ENCODE measurements at places on chromosomes 3 and 15. TPM values are rescaled to one million over a fixed set of nuclear protein-coding genes. Genes with fewer than 3 reads are reported as not detected.

CLDN1 gene
- 48.6 TPM for total RNA-seq

DNA sequence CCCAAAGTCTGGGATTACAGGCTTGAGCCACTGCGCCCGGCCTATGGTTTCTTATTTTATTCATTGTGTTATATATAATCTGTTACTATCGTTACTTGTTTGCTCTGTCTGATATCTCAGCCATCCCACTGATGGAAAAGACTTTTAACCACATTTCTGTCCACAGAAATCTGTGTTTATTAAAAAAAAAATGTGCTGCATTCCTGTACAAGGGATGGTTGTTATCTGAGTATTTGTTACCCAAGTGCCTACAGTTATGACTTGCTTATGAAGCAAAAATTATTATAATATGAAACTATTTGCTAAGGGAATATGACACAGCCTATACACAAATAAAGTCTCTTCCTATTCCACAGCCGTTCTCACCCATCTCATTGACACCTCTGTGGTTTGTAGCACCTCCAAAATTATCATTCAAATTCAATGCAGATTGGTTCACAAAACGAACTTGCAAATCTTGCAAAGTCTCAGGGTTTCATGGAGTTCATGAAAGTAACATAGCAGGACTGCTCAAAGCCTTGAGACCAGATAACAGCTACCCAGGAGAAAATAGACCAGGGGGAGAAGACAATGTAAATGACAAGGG is 47.4 kb upstream of the UBE2E1 start:
- H3K36me3 ChIP-seq, result no peaks in the 10 kb centered on the region
- H3K4me1 ChIP-seq, result peaks cover 5% of the 10 kb centered on the region
- H3K27ac ChIP-seq, result no peak overlapping the region
- DNase-seq, result no peak
- no peak overlapping the region for H3K4me3 ChIP-seq

GRCh38 chr3:127688022-127688415 is 15.3 kb downstream of the ABTB1 start:
- H3K27me3 ChIP-seq, result no peaks in the 10 kb centered on the region
- H3K4me3 ChIP-seq, result no peak overlapping the region
- no peaks in the 10 kb centered on the region for H3K36me3 ChIP-seq
- no peak overlapping the region for H3K27ac ChIP-seq
- H3K4me1 ChIP-seq, result peaks cover 13% of the 10 kb centered on the region

DNA sequence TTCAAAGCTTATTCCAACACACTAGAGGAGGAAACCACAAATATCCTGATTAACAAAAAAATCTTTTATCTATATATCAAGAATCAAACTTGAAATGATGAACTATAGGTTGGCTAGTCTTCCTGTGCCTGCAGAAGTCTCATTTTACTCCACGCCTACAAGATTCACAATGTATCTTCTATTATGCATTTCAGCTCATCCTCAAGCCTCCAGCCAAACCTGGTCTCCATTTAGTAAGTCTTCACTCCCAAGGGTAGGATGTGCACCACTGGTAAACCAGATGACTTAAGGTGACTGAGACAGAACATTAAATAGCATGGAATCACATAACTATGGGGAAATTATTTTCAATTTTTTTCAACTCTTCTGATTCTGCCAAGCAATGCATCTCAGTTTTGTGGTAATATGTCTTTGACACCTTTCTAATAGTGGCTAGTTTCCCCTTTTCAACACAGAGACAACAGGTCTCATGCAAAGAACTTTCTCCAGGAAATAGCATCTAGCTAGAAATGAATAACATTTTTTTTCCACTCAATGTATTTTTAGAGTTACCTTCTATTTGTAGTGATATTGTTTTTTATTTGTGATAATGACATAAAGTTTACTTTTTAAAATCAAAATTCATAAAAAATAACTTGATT is 166.9 kb downstream of the TNIK start:
- no peak for DNase-seq
- peaks cover 6% of the 10 kb centered on the region for H3K4me1 ChIP-seq
- no peak overlapping the region for H3K27ac ChIP-seq
- H3K36me3 ChIP-seq, result no peaks in the 10 kb centered on the region
- no peaks in the 10 kb centered on the region for H3K27me3 ChIP-seq
